ENCODE measurements at places on chromosomes 5 and 9. TPM values are rescaled to one million over a fixed set of nuclear protein-coding genes. Genes with fewer than 3 reads are reported as not detected.

SPINK7 gene
- total RNA-seq, result not detected

CXXC5 gene
- total RNA-seq, result 22.9 TPM

MEF2C gene
- total RNA-seq, result 0.05 TPM

PLEKHG4B gene
- total RNA-seq, result 1.1 TPM

PGM5 gene
- total RNA-seq, result not detected

HARS2 gene
- 42.3 TPM for total RNA-seq

ANKRD20A1 gene
- 1.0 TPM for total RNA-seq

IQGAP2 gene
- total RNA-seq, result 1.2 TPM

ANKRD18A gene
- total RNA-seq, result 14.8 TPM

PDLIM4 gene
- not detected for total RNA-seq

ITK gene
- total RNA-seq, result 0.13 TPM

TMEM215 gene
- 0.02 TPM for total RNA-seq

NTNG2 gene
- total RNA-seq, result 1.6 TPM

PCDHGA9 gene
- 0.07 TPM for total RNA-seq

UBE2B gene
- total RNA-seq, result 77.1 TPM

CSF2 gene
- 1.7 TPM for total RNA-seq

LEAP2 gene
- 1.6 TPM for total RNA-seq

FOXD1 gene
- 17.4 TPM for total RNA-seq

GABRA6 gene
- total RNA-seq, result not detected

IL3 gene
- not detected for total RNA-seq

CCDC183 gene
- total RNA-seq, result 0.16 TPM

SH3TC2 gene
- total RNA-seq, result 0.58 TPM

KIF4B gene
- total RNA-seq, result 0.05 TPM

SPATA31C1 gene
- not detected for total RNA-seq

PCDHGB2 gene
- 0.08 TPM for total RNA-seq

Data from A549 treated with CORT108297 at 1 μM for 4 hours (cell line).